ENCODE measurements at places on chromosomes 4 and X.

GRCh38 chrX:42276982-42277690 lies 353.8 kb upstream of the CASK start:
- no peak overlapping the region for H3K27ac ChIP-seq
- DNase-seq = no peak
- no peaks in the 10 kb centered on the region for H3K27me3 ChIP-seq
- no peaks in the 10 kb centered on the region for H3K4me1 ChIP-seq
- H3K36me3 ChIP-seq = no peaks in the 10 kb centered on the region

DNA sequence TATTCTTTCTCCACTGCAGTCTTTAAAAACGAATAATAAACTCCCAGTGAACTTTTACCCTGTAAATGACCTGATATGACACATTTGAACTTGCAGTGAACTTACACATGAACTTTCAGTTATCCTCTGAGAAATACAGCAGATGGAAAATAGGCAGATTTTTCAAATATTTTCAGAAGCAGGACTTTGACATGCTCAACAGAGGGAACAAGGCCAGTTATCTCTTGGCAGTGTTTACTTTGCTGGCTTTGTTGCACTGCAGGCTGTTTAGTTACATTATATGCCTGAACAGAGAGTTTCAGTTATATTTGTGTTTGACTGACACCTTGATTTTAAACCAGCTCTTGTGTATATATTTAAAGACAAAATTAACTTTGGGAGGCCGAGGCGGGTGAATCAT lies 47.6 kb upstream of the FGG start:
- DNase-seq = no peak
- H3K36me3 ChIP-seq = no peaks in the 10 kb centered on the region
- no peak overlapping the region for H3K4me3 ChIP-seq
- no peaks in the 10 kb centered on the region for H3K27me3 ChIP-seq
- no peak overlapping the region for H3K27ac ChIP-seq

GRCh38 chr4:141972950-141973349 lies 336.6 kb downstream of the IL15 start:
- DNase-seq = no peak
- no peaks in the 10 kb centered on the region for H3K27me3 ChIP-seq
- H3K4me3 ChIP-seq = no peak overlapping the region
- no peaks in the 10 kb centered on the region for H3K36me3 ChIP-seq
- H3K4me1 ChIP-seq = no peaks in the 10 kb centered on the region
- H3K27ac ChIP-seq = no peak overlapping the region

DNA sequence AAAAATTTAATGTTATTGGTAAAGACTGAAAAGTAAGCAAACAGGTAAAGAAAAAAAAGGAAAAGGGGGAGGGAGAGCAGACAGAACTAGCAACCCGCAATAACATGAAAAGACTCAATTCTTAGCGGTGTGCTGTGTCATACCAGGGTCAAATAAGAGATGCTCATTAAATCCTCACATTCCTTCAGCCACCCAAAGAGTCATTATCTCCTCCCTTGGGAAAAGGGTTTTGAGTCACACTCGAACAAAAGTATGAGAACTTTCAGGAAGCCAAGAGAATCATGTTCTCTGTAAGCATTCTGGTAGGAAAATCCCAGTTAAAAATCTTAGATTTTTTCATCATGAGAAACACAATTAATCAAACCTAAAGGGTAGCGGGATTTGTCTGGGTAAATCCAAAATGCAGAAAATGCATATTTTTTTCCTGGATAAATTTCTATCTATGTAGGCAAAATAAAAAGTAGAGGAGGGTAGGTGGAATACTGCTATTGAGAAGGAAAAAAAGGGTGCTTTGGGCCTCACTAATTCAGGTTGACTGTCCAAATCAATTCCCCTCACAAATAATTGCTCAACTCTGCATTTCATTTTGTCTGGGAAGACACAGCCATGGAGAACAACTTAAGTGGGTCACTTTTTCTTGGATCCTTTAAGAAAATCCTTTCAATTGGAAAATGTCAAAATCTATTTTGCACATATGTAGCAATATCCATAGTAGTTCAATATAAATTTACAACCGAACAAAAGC lies 23.2 kb downstream of the TNIP3 start:
- H3K4me3 ChIP-seq = no peak overlapping the region
- no peak overlapping the region for H3K27ac ChIP-seq
- no peak for DNase-seq

DNA sequence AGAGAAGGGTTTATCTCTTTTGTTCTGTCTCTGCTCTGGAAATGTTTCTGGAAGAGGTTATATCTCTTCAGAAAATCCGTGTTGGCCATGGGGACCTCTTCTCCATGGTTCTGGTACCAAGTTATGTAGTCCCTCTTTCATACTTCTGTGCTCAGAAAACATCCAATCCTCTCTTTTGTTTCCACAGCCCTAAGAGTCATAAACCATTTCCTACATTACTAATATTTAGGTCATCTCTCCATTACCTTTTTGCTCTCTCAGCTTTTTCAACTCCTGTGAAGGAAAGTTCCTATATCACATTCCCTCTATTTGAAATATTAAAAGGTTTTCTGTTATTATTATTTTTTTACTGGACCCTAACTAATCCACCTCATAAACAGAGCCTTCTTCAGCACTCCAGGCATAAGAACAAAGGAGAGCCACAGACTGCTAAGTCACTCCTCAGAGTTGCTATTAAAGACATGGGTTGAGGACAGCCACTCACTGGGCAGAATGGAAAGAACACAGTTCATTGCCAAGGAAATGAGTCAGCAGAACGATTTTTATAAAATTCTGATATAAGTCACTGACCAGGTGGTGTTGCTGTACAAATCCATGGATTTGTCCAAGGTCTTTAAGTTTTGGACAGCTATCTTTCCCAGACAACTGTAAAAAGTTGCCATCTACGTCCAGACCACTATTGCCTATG lies 122.4 kb upstream of the NPY2R start:
- no peaks in the 10 kb centered on the region for H3K27me3 ChIP-seq
- no peaks in the 10 kb centered on the region for H3K4me1 ChIP-seq
- no peaks in the 10 kb centered on the region for H3K36me3 ChIP-seq
- no peak for DNase-seq
- H3K27ac ChIP-seq = no peak overlapping the region
- no peak overlapping the region for H3K4me3 ChIP-seq

DNA sequence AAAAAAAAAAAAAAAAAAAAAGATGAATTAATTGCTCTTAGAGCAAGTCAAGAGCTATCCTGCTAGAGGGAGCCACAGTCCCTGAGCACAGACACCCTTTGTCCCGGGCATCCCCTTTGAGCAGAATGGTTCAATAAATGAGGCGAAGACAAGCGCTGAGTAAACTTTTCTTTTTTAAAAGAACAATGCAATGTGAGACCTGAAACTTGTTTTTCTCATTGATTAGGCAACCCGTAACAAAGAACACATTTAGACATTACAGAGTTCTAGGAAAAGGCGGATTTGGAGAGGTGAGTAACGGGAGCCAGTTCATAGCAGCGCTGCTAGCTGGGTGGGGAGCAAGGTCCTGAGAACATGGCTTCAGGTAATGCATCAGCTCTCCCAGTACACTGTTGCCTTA lies 46.1 kb downstream of the GRK4 start:
- H3K36me3 ChIP-seq = no peaks in the 10 kb centered on the region
- no peaks in the 10 kb centered on the region for H3K27me3 ChIP-seq
- no peak overlapping the region for H3K27ac ChIP-seq
- peaks cover 4% of the 10 kb centered on the region for H3K4me1 ChIP-seq
- no peak overlapping the region for H3K4me3 ChIP-seq

DNA sequence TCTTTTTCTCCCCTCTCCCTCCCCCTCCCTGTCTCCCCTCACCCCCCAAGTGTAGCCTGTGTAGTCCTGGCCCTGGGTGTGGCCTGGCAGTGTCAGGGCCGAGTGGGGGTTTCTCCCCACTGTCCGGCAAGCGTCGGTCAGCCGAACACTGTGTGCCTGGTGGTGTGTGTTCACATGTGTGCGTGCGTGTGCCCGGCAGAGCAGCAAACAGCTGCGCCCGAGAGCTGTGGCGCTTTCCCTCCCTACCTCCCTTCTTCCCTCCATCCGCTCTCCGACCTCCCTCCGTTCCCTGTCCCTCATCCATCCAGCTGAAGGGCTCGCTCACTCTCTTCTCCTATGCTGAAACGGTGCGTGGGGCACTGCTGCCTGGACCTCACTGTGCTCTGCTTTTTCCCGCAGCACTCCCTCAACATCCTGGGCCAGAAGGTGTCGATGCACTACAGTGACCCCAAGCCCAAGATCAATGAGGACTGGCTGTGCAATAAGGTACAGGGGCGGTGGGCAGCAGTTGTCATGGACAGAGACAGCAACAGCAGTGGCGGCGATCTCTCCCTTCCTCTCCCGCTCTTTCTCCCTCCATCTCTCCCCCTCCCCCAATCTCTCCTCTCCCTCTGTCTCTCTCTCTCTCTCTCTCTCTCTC lies 17.4 kb upstream of the UBA1 start:
- H3K36me3 ChIP-seq = peaks cover 34% of the 10 kb centered on the region
- no peak for DNase-seq
- H3K4me1 ChIP-seq = no peaks in the 10 kb centered on the region
- no peak overlapping the region for H3K27ac ChIP-seq

DNA sequence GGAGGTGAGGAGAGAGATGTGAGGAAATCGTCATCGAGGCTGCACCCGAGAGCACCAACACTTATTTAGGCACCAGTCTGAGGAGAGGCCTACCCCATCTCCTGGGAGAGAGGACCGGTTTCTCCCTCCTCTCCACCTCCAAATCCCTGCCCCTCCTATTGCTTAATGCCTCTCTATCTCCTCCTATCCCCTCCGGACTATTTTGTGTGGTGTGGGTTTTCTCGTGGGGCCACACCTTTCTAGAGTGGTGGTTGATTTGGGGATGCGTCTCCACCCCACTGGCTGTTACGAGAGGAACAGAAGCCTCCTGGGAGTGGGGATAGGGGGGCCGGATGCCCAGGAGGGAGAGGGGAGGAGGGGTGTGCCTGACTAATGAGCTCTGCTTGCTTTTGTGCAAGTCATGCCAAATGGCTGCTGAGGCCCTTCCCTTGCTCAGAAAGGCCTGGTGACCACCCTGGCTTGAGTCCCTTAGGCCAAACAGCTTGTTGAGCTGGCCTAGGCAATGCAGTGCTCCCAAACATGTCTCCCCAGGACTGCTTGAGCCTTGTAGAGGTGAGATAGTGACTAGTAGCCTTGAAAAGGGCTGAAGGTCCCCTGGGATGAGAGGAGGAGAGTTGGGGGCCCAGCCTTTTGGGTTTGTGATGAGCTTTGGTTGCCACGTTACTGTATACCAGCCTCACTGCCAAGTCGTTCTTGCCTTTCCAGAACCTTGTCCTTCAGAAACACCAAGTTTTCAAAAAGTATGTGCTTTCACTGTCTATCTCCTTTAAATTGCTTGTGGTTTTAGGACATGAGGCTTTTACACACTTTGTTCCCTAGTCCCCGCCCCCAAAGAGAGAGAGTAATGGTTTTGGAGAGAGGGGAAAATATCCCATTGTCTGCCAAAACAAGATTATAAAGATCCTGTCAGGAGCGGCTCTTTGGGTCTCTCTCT lies 1.2 kb downstream of the MSN start:
- H3K4me3 ChIP-seq = peak overlapping the region; percentile 69
- H3K4me1 ChIP-seq = peaks cover 18% of the 10 kb centered on the region
- H3K36me3 ChIP-seq = no peaks in the 10 kb centered on the region
- no peaks in the 10 kb centered on the region for H3K27me3 ChIP-seq
- DNase-seq = peak; percentile 76
- peak overlapping the region; percentile 93 for H3K27ac ChIP-seq

DNA sequence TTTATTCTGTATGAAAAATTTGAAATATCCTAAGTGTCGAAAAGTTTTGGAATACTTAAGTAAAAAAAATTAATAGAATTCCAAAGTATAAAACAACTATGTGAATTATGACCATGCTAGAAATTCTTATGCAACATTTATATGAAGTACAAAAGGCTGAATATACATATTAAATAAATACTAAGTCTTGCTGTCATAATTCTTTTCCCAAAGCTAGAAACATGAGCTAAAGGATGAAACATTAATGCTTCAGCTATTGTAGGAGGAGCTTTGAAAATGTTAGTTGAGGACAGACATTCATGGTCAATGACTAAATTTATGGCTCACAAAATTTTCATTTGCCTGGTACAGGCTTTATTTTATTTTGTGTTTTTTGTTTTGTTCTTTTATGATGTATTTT lies 207.3 kb downstream of the GABRB1 start:
- no peak overlapping the region for H3K27ac ChIP-seq
- H3K36me3 ChIP-seq = no peaks in the 10 kb centered on the region
- no peaks in the 10 kb centered on the region for H3K27me3 ChIP-seq
- no peak overlapping the region for H3K4me3 ChIP-seq

DNA sequence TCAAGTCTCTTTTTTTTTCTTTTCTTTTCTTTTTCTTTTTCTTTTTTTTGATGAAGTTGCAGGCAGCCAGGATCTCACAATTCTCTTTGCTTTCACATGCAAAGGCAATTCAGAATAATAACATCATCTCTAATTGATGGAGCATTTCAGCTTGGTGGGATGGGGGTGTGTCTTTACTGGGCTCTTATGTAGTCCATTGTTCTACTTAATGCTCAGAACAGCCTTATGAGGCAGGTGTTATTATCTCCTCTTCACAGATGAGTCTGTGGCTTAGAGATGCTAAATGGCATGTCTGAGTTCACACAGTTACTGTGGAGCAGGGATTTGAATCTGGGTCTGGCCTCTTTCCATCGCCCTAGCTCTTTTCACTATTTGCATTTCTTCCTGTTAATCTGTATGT lies 70.2 kb downstream of the TRPC5 start:
- H3K27ac ChIP-seq = no peak overlapping the region
- no peaks in the 10 kb centered on the region for H3K36me3 ChIP-seq
- no peaks in the 10 kb centered on the region for H3K27me3 ChIP-seq
- no peak for DNase-seq
- H3K4me3 ChIP-seq = no peak overlapping the region
- H3K4me1 ChIP-seq = no peaks in the 10 kb centered on the region

DNA sequence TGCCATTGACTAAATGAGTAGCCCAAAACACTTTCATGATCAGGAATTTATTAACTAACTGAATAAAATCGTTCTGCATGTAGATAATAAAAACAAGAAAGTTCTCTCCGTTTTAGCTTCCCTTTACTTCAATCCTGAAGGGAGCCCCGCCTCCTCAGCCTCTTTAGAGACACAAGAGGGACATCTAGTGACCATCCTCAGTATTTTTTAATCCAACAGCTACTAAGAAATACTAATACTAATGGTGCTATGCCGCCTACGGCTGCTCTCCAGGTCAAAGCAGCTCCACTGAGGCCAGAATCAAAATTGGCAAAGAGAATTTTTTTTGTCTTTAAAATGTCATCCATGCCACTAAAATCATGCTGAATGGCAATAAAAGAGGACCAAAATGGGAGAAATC lies 3.2 kb upstream of the PCDH19 start:
- H3K4me1 ChIP-seq = no peaks in the 10 kb centered on the region
- no peak overlapping the region for H3K4me3 ChIP-seq
- no peaks in the 10 kb centered on the region for H3K27me3 ChIP-seq
- no peaks in the 10 kb centered on the region for H3K36me3 ChIP-seq

GRCh38 chr4:141635736-141636081 lies 674 bp upstream of the IL15 start:
- H3K4me3 ChIP-seq = peak overlapping the region; percentile 88
- no peak overlapping the region for H3K27ac ChIP-seq
- peaks cover 9% of the 10 kb centered on the region for H3K4me1 ChIP-seq
- no peaks in the 10 kb centered on the region for H3K27me3 ChIP-seq
- H3K36me3 ChIP-seq = no peaks in the 10 kb centered on the region

Data from upper lobe of right lung (tissue), 1 donor.